ENCODE measurements at places on chromosomes 12 and 14.

DNA sequence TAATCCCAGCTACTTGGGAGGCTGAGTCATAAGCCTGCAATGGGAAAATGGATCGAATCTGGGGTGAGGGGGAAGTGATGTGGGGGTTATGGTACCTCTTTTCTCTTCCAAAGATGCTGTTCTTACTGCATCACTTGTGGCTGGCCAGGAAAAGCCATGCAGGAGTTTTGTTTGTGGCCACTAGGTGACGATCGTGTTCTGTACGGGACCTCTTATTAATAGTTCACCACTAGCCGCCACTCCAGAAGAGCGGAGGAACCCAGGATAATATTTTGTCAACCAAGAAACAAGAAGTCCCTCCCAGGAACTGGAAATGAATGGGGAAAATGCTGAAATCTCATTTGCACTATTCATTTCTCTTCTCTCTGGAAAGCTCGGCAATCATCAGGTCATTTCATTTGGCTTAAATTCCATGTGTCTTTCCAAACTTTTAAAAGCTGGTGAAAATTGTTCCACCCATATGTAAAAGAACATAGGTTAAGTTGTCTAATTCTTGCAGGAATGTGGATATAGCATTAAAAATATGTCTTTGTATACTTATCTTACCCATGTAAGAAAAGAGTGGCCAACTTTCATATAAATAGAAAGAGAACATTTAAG is 8.9 kb downstream of the GPR65 start:
- DNase-seq, result peak; percentile 82

DNA sequence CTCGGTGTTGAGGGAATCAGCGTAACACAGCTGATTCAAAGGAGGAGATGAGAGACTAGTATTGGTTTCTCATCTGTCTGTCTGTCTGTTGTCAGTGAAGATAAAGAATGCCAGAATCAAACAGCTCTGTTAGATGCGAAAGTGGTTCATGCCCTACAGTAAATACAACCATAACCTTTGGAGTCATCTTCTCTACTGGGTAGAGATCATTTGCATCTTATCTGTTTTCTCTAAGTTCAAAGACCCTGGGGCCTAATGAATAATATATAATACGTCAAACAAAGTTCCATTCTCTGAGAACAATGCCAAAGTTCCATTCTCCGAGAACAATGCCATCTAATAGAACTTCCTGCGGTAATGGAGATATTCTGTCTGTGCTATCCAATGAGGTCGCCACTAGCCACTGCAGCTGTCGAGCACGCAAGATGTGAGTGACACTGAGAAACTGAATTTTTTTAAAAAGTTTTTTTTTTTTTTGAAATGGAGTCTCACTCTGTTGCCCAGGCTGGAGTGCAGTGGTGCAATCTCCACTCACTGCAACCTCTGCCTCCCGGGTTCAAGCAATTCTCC is 6.6 kb downstream of the IL31 start:
- DNase-seq, result no peak

GRCh38 chr12:130335517-130336392 is 1.9 kb upstream of the PIWIL1 start:
- DNase-seq, result peak; percentile 41

GRCh38 chr12:93226361-93226760 is 151.4 kb upstream of the NUDT4 start:
- no peak for DNase-seq

DNA sequence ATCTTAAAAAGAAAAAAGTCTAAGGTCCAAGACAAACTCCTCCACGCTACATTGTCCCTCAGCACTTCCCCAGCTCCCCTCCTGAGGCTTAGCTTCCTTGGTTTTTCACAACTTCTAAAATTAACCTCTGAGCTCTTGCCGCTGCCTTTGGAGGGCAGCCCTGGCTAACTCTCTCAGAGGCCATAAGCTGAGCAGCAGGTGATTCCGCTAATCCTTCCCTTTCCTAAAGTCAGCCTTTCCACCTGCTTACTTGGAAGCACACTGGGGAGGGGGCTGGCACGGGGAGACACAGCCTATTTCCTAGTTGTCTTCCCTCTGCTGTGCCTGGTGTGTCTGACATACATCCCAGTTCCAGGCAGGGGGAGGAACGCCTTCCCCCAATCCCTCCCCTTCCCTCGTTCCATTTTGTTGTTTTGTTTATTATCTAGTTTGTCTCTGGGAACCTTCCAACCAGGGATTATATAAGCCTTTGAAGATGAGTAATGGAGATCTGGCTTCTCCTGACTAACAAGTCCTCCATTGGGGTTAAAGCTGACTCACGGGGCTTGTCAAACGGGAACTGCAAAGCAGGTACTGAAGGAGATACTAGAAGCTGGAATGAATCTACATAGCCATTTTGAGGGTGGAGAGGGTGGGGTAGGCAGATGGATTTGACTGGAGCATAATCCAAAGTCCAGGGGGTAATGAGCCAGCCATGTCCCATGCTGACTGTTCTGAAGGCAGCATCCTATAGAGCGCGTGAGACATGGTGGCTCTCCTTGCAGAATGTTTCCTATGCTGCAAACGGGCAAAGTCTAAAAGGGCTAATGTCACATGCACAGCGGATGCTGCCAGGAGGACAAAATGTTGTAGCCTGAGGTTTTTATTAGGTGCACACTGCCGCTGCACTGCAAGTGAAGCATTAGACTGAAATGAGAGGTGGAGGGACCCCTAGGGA is 230.8 kb downstream of the FOXN3 start:
- DNase-seq, result no peak

GRCh38 chr14:43438056-43438455 is 1069.0 kb downstream of the FSCB start:
- no peak for DNase-seq

- DNase-seq, result peak; percentile 80
Measured at GRCh38 chr12:52741375-52742195, 35.6 kb downstream of the KRT76 start.

- DNase-seq, result no peak
Measured at GRCh38 chr14:68282479-68283377, 463.1 kb downstream of the RAD51B start.

DNA sequence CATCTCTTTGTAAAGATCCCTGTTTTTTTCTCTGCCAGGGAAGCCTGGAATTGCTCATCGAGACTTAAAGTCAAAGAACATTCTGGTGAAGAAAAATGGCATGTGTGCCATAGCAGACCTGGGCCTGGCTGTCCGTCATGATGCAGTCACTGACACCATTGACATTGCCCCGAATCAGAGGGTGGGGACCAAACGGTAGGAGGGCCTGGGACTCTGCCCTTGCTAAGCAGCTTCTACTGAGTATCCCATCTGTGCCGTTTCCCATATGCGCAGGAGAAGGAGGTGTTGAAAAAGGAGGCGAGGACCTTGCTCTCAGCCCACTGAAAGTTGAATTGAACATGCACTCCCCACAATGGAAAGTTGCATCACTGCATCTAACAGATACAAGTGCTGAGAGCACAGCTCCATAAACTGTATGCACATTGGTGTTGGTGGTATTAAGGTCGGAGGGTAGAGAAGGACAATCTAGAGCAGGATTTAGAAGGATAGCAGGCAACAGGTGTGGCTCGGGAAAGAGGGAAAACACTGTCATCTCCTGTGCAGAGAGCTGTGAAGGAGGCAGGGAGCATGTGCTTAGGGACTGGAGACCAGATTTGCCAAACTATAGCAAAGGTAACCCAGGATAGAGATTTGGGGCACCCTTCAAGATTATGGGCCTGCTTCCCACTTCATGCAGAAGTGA is 21.5 kb upstream of the TAMALIN start:
- no peak for DNase-seq

GRCh38 chr14:92391726-92392125 is 68.8 kb downstream of the SLC24A4 start:
- DNase-seq, result no peak

DNA sequence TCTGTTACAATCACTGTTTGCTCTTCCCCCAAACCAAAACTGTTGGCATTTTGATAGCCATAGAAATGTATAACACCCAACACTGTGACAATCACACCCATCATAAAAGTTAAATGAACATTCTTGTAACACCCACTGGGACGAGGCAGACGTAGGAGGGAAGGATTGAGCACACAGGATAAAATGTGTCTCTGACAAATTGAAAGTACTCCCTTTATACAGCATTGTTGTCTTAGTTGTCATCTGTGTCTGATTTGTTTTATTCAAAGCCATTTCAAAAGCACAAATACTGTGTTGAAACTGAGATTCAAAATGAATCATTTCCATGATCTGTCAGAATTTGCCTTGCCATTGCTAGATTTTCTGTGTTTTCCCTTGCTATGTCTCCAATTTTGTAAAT is 436.3 kb downstream of the TMTC2 start:
- no peak for DNase-seq

DNA sequence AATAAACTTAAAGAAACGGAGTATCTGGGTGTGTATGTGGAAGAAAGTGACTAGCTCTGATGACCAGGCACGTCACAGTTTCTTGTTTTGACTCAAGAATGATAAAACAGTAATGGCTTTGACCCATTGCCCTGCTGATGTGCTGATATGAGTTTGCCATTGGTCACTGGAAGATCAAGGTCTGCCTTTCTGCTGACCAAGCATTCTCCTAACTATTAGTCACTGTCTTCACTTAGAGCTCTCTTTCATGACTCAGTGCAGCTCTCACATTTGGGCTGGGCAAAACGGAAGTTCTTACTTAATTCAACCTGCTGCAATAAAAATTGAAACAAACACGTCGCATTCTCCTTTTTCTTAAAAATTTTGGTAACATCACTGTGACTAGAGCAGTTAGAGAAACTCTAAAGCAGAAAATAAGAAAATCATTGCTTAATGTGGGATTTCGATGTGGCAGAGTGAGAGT is 366.7 kb downstream of the BTG1 start:
- peak; percentile 21 for DNase-seq

- no peak for DNase-seq
Measured at GRCh38 chr12:5407034-5407856, 24.7 kb upstream of the NTF3 start.

DNA sequence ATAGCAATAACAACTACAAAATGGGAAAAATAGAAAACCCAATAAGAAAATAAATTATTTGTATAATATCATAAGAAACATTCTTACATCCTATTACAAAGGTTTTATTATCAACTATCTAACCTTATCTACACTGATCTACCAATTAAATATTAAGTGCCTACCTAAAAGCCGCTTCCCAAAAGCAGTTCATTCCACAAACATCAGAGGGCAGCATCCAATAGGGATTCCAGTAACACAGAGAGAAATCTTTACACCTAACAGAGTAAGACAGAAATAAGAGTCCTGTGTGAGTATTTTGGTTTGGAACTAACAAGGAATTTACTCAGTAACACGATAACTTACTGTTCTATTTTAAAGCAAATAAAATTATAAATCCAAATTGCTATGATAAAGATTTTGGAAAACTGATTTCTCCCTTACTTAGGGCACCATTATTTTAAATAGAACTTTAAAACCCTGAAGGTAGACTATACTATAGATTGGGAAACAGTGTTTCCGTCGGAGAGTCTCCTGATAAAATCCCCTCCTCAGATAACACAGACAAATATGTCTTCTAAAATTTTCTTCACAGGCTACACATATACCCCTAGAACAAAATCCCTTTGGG is 15.0 kb downstream of the GXYLT1 start:
- DNase-seq, result peak; percentile 78

GRCh38 chr14:83163016-83163415 is 1629.4 kb upstream of the SEL1L start:
- no peak for DNase-seq

GRCh38 chr14:69841656-69842055 is 37.6 kb upstream of the SMOC1 start:
- DNase-seq, result no peak

DNA sequence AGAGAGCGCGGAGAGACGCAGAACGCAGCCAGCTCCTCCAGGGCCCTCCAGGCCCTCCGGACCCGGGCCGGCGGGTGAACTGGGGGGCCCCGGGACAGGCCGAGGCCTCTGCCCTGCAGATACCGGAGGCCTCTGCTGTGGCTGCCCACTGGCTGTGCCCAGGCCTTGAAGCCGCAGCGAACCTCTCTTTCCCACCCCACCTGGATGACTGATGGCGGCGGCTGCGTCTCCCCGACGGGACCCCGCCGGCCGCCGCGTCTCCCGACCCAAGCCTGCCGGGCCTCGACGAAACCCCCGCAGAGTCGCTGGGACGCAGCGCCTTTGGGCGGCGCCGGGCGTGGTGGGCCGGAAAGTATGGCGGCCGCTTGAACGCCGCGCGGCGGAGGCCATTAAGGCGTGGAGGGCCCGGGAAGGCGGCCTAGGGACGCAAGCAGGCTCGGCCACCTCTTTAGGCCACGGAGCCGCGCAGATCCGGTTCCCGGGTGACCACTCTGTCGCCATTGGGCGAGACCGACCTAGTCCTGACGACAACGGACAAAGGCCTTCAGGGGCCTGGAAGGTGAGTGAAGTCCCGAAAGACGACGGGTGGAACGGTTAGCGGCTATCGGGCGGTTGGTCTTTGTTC is 8.4 kb upstream of the ERGIC2 start:
- peak; percentile 11 for DNase-seq

GRCh38 chr12:22689876-22690275 is 64.9 kb downstream of the ETNK1 start:
- no peak for DNase-seq

- peak; percentile 47 for DNase-seq
Measured at GRCh38 chr12:6620137-6620884, 13.1 kb upstream of the CHD4 start.

- no peak for DNase-seq
Measured at GRCh38 chr12:6180268-6181051, 19.7 kb upstream of the CD9 start.
